ENCODE measurements at places on chromosomes 1 and 21.

DNA sequence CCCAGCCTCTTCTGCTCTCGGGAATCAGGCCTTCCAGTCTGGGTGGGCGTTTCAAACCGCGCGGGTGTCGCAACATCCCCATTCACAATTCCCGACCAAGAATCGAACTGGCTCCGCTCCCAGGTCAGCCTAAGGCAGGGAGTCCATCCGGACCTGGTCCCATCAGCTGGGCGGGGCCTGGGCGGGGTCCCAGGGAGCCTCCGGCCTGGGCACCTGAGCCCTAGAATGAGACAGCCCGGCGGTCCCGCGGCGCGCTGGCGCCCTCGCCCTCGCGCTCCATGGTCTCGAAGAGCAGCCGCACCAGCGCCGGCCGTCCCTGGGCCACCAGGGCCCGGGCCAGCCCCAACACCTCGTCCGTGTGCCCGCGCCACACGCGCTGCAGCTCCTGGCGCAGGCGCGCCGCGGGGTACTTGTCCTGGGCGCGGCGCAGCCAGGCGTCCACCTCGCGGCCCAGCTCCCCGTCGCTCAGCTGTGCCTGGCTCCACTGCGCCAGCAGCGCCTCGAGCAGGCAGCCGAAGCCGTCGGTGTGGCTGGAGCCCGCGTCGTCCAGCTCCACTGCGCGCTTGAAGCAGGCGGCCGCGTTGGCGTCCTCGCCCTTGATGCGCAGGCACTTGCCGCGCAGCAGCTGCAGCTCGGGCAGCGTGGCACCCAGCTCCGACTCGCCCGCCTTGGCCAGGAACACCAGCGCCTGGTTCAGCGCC, 16.9 kb upstream of the PARS2 start:
- DNase-seq: no peak

DNA sequence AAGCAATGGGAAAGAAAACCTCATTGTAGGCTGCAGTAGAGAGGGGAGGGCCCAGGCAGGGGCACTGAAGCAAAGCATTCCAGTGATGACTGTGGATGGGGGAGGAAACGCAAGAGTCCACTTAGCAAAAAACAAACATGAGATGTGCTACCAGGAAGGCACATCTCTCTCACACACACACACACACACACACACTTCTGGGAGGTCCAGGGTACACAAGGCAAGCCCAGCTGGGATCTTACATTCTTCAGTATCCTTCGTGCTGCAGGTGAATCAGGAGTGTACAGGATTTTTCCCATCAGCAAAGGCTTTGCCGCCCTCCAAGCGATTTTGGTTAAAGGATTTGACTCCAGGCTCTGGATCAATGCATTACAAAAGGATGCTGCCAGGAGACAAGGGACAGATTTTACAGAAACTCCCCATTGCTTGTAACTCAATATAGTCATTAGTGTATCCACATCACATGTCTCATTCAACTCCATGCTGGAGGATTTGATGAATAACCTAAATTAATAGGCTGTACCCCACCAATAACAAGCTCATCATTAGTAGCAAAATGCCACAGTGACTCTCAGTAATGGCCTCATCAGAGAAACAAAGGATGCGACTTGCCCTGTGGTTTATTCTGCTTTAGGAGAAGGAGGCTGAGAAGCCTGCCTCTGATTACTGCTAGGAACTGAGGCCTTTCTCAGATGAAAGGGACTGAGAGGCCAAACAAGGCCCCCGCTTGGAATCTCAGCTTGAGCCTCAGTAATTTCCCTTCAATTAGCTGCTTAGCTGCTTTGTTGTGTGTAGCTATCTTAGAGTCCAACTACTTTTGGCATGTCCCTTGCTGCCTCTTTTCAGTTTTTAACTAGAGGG, 41.6 kb downstream of the ABCA4 start:
- no peak for DNase-seq

- DNase-seq: no peak
Observed at GRCh38 chr1:8706995-8707396, 110.4 kb downstream of the RERE start.

- DNase-seq: no peak
Observed at GRCh38 chr1:86318436-86318835, 77.7 kb downstream of the ODF2L start.

DNA sequence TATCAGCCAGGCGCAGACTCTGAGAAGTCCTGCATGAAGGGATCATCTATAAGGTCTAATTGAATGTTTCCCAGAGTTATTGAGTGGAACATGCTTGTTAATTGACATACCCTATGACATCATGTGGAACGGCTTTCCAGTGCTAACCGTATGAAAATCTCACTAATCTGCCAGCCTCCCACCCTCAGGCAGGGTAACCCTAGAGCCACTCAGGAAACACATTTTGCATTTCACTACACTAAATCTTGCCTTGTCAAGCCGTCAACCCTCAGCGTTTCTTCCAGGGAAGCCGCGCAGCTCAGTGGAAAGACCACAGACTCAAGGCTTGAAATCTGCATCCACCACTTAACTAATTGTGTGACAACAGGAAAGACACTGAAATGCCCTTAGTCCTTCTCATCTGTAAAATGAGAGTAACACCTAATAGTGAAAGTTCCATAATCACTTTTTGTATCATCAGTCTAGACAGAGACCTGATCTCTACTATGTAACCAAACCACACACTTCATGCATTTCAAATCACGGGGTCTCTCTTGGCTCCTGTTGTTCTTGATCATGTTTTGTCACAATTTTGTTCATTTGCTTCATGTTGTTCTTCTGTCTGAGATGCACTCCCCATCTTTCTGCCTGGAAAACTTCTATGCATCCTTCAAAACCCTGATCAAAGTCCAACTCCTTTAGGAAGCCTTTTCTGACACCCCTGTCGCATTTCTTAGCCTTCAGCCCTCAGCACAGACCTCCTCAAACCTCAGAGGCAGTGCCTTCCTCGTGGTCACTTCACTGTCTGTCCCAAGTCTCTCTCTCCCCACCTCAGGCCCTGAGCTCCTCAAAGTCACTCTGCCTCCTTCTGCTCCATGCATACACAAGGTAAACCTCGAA, 246.5 kb downstream of the TOMM20 start:
- DNase-seq: no peak

- DNase-seq: no peak
Observed at GRCh38 chr1:110879758-110880606, 7.0 kb downstream of the CD53 start.

DNA sequence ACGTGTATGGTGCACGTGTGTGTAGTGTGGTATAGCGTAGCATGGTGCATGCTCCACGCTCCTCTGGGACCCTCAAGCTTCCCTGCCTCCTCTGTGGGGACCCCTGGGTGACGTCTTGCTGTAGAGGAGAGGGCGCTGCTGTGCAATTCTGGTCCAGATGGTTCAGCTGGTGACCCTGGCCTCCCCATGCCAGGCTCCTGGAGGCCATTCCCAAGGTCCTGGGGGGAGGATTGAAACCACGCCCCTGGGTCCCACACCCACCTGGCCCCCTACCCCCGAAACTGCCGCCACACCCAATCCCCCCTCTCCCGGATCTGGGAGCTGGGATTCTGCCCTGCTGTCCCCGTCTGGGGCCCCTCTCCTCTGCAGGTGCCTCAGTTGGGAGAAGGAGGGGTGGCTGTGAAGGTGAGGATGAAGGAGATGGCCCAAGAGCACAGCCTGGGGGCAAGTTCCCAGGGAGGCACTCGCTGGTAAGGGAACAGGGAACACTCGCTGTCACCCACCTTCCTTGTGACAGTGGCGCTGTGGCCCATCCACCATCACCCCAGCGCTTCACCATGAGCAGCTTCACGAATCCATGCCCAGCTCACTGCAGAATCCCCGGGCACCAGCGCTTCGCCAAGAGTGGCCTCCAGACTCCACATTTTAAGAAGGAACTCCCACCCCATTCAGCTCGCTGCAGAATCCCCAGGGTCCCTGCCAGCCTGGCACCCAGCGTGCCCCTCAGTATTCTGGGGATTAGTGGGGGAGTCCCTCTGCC, 38.0 kb downstream of the WDR4 start:
- peak; percentile 39 for DNase-seq

GRCh38 chr1:43991200-43991475, 261 bp upstream of the CCDC24 start:
- DNase-seq: no peak

DNA sequence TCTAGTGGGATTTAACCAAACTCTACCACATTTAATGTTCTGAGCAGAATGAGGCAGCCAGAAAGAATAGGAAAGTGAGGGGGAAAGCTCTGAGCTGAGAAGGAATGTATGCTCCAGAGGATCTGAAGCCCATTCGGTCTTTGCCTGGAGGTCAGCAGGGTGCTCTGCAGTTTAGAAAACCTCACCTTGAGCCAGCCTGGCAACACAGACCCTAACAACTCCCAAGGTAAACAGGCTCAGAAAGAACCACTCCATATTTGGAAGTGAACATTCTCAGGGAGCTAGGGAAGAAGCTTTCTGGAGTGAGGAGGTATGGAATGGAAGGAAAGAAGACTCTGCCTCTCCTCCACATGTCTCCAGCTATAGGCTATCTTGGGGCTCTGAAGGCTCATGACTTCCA, 398.8 kb downstream of the SEC16B start:
- no peak for DNase-seq

DNA sequence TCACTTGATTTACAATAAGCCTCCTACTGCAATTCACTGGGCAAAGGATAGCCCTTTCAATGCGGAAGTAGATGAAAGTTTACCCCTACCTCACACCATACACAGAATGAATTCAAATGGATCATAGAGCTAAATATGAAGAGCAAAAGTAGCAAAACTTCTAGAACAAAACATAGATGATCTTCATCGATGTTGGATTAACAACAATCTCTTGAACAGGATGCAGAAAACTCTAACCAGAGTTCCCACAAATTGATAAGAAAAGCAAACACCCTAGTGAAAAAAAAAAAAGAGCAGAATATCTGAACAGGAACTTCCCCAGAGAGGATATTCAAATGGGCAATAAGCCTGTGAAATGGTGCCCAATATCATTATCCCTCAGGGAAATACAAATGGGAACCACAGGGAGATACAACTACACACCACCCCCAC, 1.9 kb upstream of the UBASH3A start:
- no peak for DNase-seq

DNA sequence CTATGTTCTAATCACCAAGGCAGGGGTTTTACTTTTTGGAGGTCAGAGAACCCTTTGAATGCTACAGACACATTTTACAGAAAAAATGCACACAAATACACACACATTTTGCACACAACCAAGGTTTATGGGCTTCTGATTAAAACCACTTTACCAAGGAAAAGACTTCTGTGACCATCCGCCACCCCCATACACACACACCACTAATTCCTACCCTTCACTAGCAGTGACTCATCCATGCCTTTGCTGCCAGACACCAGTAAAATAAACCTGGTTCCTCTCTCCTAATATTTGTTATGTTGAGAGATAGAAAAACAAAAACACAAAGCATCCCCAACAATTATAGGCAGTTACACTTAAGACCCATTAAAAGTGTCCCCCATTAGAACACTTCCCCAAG, 12.9 kb downstream of the PIGM start:
- DNase-seq: no peak

- no peak for DNase-seq
Observed at GRCh38 chr1:230248016-230248888, 177.9 kb downstream of the PGBD5 start.

DNA sequence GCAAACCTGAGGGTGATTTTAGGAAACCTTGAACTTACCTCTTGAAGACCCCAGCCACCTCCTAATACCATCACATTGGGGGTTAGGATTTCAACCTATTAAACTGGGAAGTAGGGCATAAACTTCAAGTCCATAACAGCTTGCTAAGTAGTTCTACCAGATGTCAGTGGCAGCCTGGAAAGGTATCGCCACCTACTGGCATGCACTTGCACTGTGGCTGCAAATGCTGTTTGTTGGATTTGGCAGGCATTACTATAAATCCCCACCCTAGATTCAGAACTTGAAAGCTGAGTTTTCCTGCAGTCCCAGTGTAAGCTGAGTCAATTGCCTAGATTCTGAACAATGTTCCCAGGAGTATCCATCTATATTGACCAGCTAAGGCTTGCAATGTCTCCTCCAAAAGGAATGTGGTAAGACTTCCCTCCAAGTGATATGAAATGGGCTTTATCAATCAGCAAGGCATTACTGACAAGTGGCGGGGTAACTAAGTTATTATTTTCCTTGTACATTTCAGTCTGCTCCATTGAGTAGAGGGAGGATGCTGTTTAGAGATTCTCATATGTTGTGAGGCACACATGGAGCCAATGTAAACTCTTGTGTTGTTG, 474.5 kb downstream of the PTPRC start:
- DNase-seq: no peak

DNA sequence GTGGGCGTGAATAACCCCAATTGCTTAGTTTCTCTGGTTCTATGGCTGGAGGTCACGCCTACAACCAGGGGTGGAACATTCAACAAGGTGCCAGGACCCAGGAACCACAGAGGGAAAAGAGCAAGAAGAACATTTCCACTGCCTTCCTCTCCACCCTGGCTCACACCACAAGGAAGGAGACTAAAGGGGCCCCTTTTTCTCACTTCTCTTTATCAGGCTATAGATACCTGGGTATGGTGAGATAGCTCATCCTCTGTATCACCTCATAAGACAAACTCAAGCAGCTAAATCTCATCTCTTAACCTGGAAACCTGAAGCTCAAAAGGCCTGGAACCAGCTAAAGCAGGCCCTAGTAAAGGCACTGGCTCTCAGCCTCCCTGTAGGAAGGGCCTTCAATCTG, 438.8 kb upstream of the OLFM3 start:
- no peak for DNase-seq

DNA sequence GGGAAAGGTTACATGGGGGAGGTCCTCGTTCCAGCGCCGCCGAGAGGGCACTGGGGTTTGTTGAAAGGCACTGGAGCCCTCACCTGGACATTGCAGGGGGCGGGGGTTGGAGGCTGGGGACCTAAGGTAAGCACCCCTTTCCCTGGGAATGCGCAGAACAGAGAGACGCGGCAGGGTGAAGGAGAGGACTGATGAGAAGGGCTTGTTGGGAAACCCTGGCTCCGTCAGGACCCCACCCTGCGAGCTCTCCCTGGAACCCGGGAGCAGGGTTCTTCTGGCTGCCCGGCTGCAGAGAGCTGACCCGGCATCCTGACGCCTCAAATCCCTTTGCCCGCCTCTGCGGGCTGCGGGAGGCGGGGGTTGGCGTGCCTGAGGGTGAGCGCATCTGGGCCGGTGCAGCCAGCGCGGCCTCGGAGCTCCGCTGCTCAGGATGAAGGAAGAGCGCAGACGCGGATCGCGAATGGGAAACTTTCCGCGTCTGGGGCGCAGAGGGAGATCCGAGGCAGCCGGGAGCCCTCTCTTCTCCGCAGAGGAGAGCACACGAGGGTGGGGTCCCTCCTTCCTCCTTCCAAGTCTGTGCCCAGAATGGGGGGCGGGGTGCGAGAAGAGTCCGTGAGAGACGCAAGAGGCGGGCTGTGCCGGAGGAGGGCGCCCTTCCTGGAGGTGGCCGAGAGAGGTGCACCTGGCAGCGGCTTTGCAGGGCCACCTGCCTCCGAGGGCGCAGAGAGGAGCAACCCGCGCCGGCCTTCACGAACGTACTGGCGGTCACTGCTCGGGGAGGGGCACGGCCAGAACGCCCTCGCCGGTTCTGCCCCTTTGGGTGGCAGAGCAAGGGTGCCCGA, 2.4 kb downstream of the IGSF21 start:
- no peak for DNase-seq

GRCh38 chr1:117590273-117590925, 15.4 kb upstream of the TENT5C start:
- no peak for DNase-seq

GRCh38 chr1:237281481-237281880, 239.5 kb downstream of the RYR2 start:
- no peak for DNase-seq

Data from breast epithelium (tissue), 4 donors.